ENCODE measurements at places on chromosomes 2 and 18.
A peak's percentile ranks its signal among the peaks of the same experiment; 100 is the strongest.

DNA sequence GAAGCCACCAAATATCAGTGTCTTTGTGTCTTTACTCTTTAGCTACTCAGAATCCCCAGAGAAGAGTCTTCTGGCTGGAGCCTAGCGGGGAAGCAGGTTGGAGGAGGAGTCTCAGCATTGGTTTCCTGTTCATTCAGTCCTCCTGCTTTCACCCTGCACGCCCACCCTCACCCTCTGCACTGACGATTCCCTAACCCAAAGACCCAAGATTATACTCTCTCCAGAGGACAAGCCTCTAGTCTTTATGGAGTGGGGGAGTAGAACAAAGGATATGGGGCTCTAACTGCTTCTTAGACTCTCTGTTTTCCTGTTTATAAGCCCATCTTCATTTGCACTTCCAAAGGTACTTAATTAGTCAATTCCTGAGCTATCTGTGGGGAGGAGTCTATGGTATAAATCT lies 338.8 kb downstream of the AGPS start:
- DNase-seq = no peak

DNA sequence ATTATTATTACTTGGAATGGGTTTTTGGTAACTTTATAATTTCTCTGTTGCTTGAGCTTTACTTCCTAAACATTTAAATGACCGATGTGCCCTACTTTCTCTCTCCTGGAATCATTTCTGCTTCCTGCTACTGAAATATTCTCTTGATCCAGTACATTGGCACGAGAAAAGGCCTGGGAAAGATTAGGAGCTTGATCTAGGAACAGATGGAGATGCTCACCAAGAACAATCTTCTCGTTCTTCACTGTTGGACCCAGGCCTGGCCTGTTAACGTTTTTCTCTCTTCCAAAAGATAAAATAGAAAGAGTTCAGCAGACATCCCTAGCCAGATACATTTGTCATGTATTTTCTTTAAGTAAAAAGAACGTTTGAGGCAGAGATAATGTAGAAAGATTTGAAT lies 1356.8 kb upstream of the CRIM1 start:
- no peak for DNase-seq

DNA sequence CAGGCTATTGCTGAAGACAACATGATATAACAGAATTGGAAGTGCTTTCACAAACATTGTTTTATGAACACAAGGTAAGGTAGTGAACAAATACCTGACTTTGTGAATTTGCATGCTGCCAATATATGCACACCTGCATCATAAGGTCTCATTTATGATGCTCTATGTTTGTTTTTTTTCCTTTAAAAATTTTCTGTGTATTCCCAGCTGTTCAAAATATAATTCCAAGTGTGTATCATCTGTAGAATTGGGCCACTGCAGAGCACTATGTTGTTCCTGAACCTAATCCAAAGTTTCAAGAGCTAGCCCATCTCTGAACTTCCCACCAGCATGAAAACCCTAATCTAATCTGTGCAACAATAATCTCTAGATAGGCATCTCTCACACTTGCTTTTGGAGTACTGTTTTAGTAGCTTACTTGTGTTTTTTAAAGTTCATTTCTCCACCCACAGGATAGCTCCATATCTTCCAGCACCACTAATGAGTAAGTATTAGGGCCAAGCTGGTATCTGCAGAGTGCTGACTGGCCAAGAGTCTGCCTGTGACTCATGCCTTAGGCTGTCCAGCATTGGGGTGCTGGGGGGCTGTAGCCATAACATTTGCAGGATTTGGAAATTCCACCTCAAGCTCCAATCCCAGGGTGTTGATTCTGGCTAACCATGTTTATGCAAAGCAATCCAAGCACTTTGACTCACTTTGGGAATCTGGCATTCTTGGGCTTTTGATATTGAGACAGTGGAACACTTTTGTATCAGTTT lies 208.2 kb upstream of the REV1 start:
- DNase-seq = no peak

GRCh38 chr2:229669841-229670240 lies 44.5 kb downstream of the DNER start:
- DNase-seq = no peak

DNA sequence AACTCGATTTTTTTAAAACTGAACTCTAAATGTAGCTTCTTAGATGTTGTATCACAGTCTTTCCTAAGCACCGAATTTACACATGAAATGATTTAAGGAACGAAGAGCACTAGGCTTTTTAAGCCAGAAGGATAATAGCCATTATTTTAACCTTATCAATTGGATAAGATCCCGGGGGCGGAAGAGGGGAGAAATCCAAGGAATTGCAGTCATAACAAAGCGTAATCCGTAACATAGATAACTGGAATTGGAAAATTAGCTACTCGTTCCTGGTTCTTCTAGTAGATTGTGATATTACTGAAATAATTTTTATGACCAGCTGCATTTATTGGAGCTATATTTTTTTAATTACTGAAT lies 988 bp upstream of the KANSL1L start:
- DNase-seq = no peak

DNA sequence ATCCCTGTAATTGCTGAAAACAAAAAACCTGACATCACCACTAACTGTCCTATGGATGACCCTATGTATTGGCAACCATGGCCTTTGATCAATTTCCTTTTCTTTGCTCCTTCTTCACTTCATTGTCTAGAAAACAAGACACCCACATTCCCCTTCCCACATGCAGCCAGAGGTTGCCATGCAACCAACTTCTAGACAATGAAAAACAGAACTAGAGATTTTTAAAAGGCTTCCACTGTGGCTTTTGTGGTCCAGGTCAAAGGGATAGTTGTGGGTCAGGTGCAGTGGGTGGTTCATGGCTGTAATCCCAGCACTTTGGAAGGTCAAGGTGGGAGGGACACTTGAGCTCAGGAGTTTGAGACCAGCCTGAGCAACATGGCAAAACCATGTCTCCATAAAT lies 139.3 kb upstream of the DOK6 start:
- no peak for DNase-seq

GRCh38 chr18:76522122-76522503 lies 27.1 kb upstream of the ZNF516 start:
- no peak for DNase-seq

DNA sequence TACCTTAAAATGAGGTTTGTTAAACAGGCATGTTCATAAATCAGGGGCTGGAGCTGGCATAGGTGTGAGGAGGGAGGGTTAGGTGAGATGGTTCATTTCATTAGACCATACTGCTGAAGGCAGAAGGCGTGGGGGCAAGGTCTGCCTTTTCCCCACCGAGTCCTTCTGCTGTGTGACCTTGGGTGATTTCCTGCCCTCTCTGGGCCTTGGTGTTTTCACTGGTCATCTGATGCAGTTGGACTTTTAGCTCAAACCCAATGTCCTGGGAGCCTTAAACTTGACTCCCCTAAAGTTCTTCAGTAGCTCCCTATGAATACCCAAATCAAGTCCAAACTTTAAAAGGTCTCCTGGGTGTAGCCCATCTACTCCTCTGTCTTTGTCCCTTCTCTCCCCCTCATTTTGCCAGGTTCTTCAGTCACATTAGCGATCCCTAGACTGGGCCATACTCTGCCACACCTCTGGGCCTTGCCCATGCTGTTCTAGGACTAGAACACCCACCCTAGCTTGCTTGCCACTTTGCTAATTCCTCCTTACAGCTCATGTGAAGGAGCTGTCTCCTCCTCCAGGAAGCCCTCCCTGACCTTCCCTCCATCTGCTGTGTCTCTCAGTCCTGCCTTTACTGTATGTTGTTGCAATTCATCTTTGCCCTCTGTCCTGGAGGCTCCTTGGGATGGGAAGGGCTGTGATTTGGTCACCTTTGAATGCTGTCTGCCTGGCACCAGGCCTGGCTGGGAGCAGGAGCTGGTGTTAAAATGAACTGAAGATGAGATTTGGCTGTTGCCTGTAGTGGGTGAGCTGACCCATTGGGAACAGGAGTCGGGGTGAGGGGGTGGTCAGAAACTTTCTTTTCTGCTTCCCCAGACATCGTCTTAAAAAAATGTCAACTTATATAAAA lies 85.4 kb upstream of the HS6ST1 start:
- DNase-seq = peak; percentile 3

DNA sequence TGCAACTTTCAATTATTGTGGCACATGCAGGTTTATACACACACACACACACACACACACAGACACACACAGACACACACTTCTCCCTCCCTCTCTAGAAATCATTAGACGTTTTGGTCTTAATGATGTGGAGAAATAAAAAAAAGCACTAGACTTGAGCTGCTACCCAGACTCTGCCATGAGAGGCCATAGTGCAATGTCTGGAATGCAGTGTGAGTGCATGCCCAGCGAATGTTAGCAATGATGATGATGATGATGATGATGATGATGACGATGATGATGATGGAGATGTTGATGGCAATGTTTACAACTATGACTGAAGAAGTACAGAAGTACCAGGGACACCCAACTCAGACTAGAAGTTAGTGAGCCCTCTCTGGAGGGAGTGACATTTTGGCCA lies 23.8 kb upstream of the KLHL29 start:
- no peak for DNase-seq

- DNase-seq = no peak
Measured at GRCh38 chr2:220785178-220785577, 786.9 kb downstream of the EPHA4 start.

DNA sequence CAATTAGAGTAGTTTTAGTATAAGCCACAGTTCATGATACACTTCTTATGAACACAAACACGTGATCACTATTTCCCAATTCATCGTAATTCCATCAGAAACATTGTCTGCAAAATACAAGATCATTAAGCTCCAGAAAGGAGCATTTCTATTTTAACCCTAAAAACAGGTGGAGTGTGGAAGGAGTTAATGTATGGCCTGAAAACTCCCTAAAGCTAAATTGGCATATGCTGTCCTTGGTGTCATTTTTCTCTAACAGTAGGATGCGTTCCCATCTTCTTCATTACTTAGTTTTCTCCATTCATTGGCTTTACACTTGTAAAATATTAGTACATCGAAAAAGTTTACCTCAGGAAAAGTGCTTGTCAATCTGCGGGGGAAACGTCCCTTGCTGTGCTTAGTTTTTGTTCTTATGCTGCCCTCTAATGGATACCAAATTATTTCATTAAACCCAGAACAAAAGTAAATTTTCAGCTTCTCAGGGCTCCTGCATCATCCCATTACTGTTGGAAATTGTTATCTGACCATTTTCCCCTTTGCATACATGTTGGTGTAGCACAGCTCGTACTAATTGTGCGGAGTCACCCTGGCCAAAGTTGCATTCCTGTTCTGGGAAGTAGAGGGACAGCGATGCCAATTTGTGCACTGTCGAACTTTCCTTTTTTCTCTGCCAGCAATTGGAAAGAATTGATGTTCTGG lies 153.4 kb downstream of the GPD2 start:
- DNase-seq = peak; percentile 22

- DNase-seq = no peak
Measured at GRCh38 chr18:77160515-77160914, 27.9 kb upstream of the MBP start.

DNA sequence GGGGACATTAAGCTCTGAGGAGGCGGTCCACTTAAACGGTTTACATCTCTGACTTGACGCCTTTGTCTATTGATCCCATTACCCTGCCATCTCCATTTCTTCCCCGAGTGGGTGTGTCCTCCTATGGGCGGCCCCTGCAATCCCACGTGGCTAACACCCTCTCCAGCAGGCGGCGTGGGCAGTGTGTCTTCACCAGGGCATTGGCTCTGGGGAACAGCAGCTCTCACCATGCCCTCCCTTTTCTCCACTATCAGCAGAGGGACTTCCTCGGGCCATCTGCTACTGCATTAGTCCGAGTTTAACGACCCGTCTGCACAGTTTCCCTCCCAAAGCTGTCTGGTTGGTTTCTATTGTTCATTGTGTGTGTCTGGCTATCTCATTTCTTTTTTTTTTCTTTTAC lies 511.9 kb upstream of the NRP2 start:
- DNase-seq = no peak

DNA sequence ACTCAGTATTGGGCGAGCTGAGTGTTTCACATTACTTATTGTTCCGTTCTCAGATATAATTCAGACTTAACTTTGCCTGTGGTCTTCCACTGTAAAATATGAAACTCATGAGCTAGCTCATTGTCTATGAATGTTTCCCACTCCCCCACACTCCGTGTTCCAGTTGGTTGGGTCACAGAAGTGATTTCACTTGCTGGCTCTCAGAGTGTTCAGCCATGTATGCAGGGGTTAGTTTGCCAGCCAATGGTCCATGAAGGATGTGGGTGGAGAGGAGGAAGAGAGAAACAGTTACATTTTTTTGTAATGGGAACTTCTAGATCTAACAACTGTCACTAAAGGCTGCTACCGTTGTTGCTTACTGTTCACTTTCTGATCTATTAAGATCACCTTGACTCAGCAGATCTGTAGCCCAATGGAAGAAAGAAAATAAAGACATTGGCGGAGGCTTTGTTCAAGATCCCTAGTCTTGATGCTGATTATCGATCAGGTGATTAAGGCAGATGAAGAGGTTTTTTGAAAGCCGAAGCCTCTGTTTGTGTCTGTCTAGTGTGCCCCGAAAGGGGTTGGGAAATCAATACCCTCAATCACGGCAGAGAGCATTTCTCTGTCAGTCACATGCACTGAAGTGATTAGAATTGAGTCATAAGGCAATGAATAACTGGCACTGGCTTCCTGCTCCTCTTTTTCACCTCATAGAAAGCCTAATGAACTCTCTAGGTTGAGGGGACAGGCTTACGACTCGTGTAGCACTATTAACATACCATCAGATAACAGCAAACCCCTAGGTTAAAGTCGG lies 279.7 kb upstream of the FIGN start:
- no peak for DNase-seq

DNA sequence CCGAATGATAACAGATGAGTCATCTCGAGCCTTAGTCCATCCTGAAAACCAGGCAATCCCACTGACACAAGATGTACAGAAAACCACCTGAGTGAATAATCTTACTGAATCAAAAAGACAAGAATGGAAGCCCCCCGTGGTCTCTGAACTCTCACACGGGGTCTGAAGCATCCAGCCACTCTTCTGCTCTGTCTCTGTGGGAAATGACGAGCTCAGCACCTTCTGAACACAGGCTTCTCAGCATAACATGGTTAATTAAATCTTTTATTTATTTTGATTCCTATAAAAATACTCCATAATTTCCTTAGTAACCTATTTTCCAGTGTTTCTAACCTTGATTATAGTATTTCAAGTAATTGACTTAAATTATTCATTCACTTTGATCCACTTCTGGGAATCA lies 203.7 kb downstream of the TMEM163 start:
- no peak for DNase-seq

DNA sequence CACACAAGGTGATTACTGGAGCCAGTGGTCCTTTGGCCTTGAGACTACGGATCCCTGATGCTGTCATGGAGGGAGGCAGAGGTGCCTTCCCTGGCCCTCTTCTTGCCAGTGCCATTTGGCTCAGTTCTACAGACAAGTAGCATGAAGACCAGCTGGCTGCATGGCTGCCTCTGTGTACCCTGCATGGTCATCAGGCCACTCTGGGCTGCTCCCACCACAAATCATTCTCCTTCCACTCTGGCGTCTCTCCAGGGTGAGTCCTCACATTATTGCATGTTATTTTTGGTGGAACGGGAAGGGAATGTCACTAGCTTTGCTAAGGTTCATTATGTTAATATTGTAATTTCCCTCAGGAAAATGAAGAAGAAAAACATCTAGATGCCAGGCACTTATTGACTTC lies 229.8 kb downstream of the VAPA start:
- no peak for DNase-seq

Data from WERI-Rb-1 (cell line).